Transverse colon (tissue), 4 donors: ENCODE measurements at places on chromosomes 11 and 22. TPM values are rescaled to one million over a fixed set of nuclear protein-coding genes. Genes with fewer than 3 reads are reported as not detected.

SCGB1C1 gene
- total RNA-seq = not detected

PAK1 gene
- total RNA-seq = 222 TPM

GRIA4 gene
- total RNA-seq = not detected

PNPLA3 gene
- not detected for total RNA-seq

SLC22A6 gene
- total RNA-seq = not detected

GUCY1A2 gene
- 0.79 TPM for total RNA-seq

SF1 gene
- total RNA-seq = 458 TPM

PICK1 gene
- 34.3 TPM for total RNA-seq

- H3K4me3 ChIP-seq = no peak overlapping the region
- no peaks in the 10 kb centered on the region for H3K36me3 ChIP-seq
- no peak overlapping the region for H3K27ac ChIP-seq
Measured at GRCh38 chr11:93905384-93905783, 55.0 kb upstream of the VSTM5 start.

DNA sequence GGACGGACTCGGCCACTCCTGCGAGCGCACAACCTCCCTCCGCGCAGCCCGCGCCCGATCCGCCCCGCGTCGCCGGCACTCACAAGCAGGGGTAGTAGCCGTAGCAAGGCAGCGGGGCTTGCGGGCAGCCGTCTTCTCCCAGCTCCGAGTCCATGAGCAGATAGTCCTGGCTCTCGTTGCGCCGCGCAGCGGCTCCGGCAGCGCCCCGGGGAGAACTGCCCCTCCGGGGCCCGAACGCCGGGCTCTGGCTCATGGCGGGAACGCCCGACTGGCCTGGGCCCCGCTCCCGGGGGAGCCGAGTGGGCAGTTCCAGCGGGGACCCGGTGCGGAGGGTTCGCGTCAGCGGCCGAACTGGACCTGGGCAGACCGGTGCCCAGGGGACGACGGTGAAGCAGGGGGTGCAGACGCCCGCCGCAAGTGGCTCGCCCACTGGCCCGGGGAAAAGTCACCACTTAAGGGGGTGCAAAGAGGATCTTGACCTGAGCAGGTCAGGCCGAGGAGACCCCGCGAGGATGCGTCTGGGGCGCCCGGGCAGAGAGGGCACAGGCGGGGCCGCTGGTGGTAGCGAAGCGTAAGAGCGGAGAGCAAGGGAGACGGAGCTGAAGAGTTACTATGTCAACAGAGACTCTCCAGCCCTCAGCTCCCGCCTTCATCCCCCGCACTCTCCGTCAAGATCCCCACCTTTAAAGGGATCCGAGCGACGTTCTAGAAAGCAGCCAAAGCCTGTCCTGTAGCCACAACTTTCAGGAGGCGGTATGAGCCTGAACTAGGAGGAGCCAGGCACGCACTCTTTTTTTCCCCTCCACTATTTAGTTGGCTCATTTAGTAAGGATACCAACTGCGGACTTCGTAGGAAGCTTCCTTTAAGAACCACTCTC lies at the start of gene TRPC6:
Gene TRPC6, minus strand, starts transcription at position 757 of the 878 bp plus-strand sequence. Its CDS starts 504 bp downstream, at position 253.
- H3K4me3 ChIP-seq = peak within 1 kb of the TSS; percentile 34
- H3K36me3 ChIP-seq = no peaks in the 10 kb centered on the region
- peak within 1 kb of the TSS; percentile 74 for H3K27ac ChIP-seq
- peak; percentile 11 for DNase-seq

GRCh38 chr11:62999649-63000048 lies 14.9 kb upstream of the SLC22A6 start:
- no peak overlapping the region for H3K4me3 ChIP-seq
- no peak for DNase-seq
- no peaks in the 10 kb centered on the region for H3K36me3 ChIP-seq
- no peaks in the 10 kb centered on the region for H3K4me1 ChIP-seq

DNA sequence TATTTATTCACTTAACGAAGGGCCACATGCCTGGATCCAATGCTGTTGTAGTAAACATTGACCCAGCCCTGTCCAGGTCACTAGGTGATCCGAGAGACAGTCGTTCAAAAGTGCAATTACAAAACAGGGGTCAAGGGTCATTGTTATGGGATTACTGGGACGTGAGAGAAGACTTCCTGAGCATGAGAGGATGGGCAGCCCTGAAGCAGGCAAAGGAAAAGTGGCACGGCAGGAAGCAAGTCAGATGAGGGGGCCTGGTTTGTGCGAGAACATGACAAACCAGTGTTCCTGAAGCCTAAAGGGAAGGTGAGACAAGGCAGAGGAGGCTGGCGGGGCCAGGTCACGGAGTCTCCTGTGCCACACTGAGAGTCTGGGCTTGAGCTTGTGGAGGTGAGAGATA lies 15.8 kb upstream of the MMP20 start:
- H3K4me3 ChIP-seq = no peak overlapping the region
- no peaks in the 10 kb centered on the region for H3K4me1 ChIP-seq
- no peaks in the 10 kb centered on the region for H3K27me3 ChIP-seq
- no peak for DNase-seq
- H3K27ac ChIP-seq = no peak overlapping the region

DNA sequence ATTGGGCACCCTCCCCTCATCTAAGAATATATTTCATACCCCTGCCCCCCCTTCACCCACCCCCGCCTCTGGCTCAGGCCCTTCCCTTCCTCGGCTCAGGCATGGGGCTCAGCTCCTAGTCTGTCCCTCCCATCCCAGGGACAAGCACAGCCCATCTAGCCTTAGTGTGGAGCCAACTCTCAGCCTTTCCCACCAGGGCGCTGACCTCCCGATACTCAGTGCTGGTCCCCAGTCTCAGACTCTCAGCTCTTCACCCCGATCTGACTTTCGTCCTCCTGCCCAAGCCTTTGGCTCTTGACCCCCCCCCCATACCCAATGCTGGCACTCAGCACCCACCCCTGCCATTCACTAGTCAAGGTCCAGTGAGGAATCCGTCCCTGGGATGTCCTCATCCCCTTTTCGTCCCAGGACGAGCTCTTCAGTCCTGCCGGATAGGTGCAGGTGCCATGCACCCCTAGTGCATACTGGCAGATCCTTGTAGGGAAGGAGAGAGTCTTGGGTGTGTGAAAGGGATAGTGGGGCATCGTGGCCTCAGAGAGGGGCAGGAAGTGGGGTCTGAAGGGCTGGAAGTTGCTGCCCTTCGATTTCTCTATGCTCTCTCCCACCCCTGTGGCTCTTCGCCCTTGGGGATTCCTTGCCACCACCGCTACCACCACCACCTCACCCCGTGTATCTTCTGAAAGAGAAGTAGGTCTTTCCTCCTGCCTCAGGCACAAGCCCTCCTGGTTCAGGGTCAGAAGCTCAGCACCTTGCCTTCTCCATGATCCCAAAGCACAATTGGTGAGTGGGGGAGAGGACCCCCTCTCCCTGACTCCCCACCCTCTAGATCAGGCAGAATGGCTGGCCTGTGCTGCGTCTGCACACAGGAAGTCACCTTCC lies 2.4 kb downstream of the TPBGL start:
- H3K27me3 ChIP-seq = peaks cover 54% of the 10 kb centered on the region
- DNase-seq = no peak
- H3K4me1 ChIP-seq = peaks cover 10% of the 10 kb centered on the region
- H3K27ac ChIP-seq = no peak overlapping the region
- H3K36me3 ChIP-seq = no peaks in the 10 kb centered on the region

DNA sequence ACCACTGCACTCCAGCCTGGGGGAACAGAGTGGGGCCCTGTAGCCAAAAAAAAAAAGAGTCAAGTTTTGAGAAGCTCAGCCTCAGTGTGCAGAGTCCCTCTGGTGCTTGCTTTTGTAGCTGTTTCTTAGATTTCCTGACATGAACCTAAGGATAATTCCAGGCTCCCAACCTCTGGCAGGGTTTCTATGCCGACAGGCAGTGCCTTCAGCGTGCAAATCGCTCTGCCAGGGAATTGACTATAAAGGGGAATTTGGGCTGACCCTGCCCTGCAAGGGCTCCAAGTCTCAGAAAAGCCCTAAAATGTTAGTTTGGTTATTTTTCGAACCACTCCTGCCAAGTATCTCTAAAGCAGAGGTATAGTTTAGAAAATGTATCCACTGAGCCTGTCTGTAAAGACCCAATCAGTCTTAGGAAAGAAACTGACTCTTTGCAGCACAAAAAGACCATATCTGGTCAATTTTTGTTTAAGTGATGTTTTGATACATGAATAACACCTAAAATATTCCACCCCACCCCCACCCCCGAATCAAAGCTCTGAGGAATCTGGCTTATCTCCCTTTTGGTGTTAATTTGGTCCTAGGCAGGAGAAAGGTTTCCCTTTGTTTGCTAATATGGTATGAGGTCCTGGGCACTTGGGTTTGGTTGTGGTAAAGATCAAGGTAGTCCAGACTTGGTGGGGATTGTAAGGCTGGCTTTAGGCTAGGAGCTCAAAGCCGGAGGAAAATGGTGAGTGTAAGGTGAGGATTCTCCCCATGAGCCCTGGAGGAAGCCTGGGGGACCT lies 49.7 kb downstream of the ANO1 start:
- no peaks in the 10 kb centered on the region for H3K27me3 ChIP-seq
- H3K4me1 ChIP-seq = no peaks in the 10 kb centered on the region
- no peak for DNase-seq
- H3K27ac ChIP-seq = no peak overlapping the region

- H3K4me1 ChIP-seq = no peaks in the 10 kb centered on the region
- no peaks in the 10 kb centered on the region for H3K36me3 ChIP-seq
- H3K27me3 ChIP-seq = no peaks in the 10 kb centered on the region
Measured at GRCh38 chr11:127136438-127136837, 135.9 kb upstream of the KIRREL3 start.

- no peaks in the 10 kb centered on the region for H3K4me1 ChIP-seq
- no peak for DNase-seq
- H3K27ac ChIP-seq = no peak overlapping the region
Measured at GRCh38 chr11:104668797-104669463, 229.3 kb downstream of the CASP12 start.

DNA sequence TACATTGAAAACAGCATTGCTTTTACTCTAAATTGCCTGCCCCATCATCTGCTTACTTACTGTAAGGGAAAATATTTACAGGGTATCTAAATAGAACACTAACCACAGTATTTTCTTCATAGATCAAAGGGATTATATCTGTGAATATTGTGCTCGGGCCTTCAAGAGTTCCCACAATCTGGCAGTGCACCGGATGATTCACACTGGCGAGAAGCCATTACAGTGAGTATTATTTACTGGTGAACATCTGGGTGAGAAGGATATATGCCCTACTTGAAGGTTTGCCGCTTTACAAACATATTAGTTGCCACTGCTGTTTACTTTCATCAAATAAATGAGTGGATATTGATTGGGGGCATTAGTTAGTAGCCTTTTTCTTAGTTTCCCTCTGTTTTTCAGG lies 5.9 kb upstream of the CNTF start:
- H3K27ac ChIP-seq = no peak overlapping the region
- H3K27me3 ChIP-seq = no peaks in the 10 kb centered on the region
- no peaks in the 10 kb centered on the region for H3K4me1 ChIP-seq
- H3K4me3 ChIP-seq = no peak overlapping the region
- no peak for DNase-seq
- H3K36me3 ChIP-seq = no peaks in the 10 kb centered on the region

GRCh38 chr11:77197626-77198320 lies 69.7 kb downstream of the MYO7A start:
- DNase-seq = no peak
- no peak overlapping the region for H3K4me3 ChIP-seq
- no peaks in the 10 kb centered on the region for H3K27me3 ChIP-seq
- H3K36me3 ChIP-seq = no peaks in the 10 kb centered on the region

GRCh38 chr11:19079643-19080440 lies 19.3 kb upstream of the MRGPRX2 start:
- no peaks in the 10 kb centered on the region for H3K36me3 ChIP-seq
- DNase-seq = no peak
- H3K4me3 ChIP-seq = no peak overlapping the region
- H3K4me1 ChIP-seq = peaks cover 3% of the 10 kb centered on the region
- no peaks in the 10 kb centered on the region for H3K27me3 ChIP-seq

DNA sequence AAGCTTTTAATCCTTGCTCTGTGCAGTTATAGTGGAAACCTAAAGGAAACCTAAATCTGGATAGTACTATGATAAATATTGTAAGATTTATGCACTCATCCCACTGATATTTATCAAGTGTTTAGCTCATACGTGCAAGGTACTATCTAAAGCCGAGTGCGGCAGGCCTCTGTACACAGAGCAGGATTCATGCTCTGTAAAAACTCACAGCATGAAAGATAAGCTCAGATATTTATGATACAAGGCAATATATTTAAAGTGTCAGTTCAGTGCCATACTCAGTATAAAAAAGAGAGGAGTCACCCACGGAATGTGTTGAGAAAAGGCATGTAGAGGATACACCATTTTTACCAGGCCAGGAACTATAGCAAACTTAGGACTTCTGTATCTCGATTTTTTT lies 66.2 kb downstream of the MAML2 start:
- H3K36me3 ChIP-seq = no peaks in the 10 kb centered on the region
- no peak for DNase-seq
- no peaks in the 10 kb centered on the region for H3K27me3 ChIP-seq
- H3K4me3 ChIP-seq = no peak overlapping the region
- H3K27ac ChIP-seq = peak overlapping the region; percentile 23

DNA sequence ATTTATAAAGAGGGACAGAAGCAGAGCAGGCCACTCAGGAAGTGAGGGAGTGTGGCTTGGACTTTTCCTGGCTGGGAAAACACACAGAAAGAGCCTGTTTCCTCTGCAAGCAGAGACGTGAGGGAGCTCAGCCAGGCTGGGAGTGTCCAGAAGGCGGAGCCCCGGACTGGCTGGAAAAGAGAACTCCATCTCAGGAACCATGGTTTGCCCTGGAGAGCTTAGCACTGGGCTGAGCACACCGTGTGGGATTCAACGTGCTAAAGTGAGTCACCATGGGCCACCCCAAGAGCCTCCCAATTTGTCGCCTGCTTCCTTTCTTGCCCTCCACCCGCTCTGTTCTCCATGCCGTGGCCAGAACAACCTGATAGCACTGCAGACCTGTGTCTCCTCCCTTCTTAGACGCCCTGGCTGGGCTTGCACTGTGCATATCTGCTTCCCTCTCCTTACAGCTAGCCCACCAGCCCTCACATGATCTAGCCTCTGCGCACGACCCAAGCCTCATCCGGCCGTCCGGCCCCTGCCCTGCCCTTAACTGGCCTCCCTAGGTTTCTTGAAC lies 51.8 kb downstream of the GALNT18 start:
- peak overlapping the region; percentile 59 for H3K27ac ChIP-seq
- DNase-seq = peak; percentile 33
- no peaks in the 10 kb centered on the region for H3K36me3 ChIP-seq
- no peak overlapping the region for H3K4me3 ChIP-seq

- no peaks in the 10 kb centered on the region for H3K27me3 ChIP-seq
- H3K27ac ChIP-seq = no peak overlapping the region
- no peaks in the 10 kb centered on the region for H3K4me1 ChIP-seq
- no peak for DNase-seq
- H3K4me3 ChIP-seq = no peak overlapping the region
- peaks cover 18% of the 10 kb centered on the region for H3K36me3 ChIP-seq
Measured at GRCh38 chr11:74966651-74967050, 17.6 kb downstream of the SPCS2 start.

GRCh38 chr11:95922536-95923438 lies 1.1 kb downstream of the MTMR2 start:
- no peaks in the 10 kb centered on the region for H3K36me3 ChIP-seq
- peak overlapping the region; percentile 70 for H3K4me3 ChIP-seq
- peaks cover 22% of the 10 kb centered on the region for H3K4me1 ChIP-seq

GRCh38 chr11:30652801-30653200 lies 66.6 kb upstream of the MPPED2 start:
- H3K27ac ChIP-seq = no peak overlapping the region
- no peak overlapping the region for H3K4me3 ChIP-seq
- no peak for DNase-seq
- no peaks in the 10 kb centered on the region for H3K36me3 ChIP-seq

GRCh38 chr22:39241794-39242594 lies 2.8 kb downstream of the PDGFB start:
- H3K27ac ChIP-seq = peak overlapping the region; percentile 60
- H3K4me1 ChIP-seq = peaks cover 67% of the 10 kb centered on the region
- H3K36me3 ChIP-seq = no peaks in the 10 kb centered on the region
- peak overlapping the region; percentile 38 for H3K4me3 ChIP-seq
- no peak for DNase-seq
